ENCODE measurements at places on chromosomes 3 and 15.

DNA sequence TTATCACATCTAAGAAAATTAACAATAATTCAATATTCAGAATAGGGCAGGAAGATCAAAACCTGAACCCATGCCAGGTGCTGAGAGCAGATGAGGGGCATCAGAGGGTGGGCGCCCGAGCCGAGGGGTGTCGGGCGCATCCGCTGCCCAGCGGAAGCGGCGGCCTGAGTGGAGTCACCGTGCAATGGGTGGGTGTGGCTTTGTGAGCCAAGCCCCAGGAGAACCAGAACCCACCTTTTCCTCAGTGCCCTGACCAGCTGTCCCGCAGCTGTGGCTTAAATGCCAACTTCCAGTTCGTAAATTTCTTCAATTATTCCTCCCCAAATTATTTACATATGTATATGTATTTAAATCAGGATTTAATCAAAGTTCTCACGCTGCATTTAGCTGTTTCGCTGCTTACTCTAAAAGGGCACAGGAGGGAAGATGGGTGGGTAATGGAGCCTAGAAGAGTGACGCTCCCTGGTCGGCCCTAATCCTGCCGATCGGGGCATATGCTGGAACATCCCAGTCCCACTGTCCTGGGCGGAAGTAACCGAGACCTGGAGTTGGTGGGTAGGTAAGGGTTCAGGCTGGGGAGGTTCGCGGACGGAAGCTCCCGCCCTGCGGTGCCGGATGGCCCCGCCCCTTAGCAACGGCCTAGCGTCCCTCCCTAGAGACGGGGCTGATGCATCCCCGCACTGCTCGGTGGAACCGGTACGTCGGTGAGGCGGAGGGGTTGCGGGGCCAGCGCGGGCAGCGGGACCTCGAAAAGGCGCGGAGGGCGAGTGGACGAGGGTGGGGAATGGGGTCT is 1.3 kb downstream of the DNAH1 start:
- DNase-seq, result peak; percentile 65

DNA sequence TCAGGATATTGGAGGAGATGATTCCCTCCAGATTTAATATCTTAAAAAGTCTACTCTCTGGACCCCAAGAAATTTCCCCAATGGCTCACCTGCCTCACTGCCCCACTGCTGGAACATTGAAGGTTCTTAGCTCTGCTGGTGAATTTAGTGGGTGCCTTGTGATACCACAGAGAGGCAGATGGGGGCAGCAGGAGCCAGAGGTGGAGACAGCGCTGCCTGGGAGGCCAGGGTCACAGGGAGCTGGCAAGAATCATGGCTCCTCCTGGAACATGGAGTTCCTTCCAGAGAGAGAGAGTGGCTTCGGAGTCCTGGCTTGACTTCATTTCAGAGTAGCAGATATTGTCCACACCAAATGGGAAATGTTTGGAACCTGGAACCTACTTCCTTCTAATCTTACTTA is 263.5 kb upstream of the CFAP20DC start:
- peak; percentile 37 for DNase-seq

GRCh38 chr15:93020976-93021772 is 67.8 kb downstream of the RGMA start:
- no peak for DNase-seq

GRCh38 chr15:90232196-90232595 is 1.5 kb downstream of the CIB1 start:
- DNase-seq, result no peak

DNA sequence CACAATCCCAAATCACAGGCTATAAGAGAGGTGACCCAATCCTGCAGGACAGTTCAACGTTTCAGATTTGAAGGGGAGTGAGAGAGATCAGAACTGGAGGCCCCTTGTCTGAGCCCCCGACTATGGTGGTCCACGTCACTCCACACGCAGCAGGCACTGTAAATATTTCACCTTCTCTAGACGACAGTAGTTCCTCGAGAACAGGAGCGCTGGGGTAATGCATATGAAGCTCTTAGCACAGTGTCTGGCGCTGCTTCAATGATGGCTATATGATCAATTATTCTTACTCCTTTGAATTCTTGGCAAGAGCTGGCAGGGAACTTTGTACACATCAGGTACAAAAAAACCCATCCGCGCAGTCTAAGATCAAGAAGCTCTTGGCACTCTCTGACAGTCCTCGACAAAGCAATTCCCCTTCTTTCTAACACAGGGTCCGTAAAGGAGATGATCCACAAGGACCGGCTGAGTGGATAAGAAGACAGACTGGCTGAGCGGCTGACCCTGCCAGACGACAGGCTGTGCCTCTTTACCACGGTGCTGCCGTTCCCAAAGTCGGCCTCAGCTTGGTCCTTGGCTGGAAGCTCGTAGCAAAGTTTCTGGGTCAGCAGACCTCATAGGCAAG is 522 bp upstream of the NRROS start:
- DNase-seq, result no peak

DNA sequence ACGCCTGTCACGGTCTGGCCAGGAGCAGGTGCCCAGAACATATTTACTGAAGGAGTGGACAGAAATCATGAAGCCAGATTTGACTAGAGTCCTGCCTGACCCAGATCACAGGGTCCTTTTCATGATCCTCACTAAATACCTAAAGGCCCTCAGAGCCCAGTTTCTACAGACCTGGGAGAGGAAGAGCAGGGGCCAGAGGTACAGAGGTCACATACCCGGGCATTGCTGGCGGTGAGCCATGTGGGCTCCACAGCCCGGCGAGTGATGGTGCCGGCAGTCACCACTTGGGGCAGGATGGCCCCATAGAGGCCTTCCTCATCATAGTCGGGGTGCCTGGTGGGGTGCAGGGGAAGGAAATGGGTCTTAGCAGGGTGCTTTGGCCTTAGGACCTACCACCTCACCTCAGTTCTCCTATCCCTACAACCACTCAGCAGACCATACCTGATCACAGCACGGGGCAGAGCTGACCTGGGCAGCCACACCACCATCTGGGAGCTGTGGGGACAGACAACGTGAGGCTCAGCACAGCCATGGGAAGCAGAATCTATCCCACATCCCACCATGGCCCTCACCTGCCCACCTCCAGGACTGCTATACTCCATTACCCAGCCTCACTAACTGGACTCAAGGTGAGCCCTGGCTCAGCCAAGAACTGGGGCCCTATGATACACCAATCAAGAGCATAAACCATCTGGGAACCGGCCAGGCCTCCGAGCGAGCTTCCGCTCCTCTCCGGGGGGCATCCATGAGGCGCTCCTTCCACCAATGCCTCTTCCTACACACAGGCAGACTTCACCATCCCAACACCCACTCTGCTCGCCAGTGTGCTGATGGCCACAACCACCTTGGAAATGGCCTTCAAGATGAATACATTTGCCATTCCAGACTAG is 12.9 kb downstream of the POLG start:
- DNase-seq, result no peak

- no peak for DNase-seq
Measured at GRCh38 chr3:88618021-88618645, 468.4 kb downstream of the C3orf38 start.

DNA sequence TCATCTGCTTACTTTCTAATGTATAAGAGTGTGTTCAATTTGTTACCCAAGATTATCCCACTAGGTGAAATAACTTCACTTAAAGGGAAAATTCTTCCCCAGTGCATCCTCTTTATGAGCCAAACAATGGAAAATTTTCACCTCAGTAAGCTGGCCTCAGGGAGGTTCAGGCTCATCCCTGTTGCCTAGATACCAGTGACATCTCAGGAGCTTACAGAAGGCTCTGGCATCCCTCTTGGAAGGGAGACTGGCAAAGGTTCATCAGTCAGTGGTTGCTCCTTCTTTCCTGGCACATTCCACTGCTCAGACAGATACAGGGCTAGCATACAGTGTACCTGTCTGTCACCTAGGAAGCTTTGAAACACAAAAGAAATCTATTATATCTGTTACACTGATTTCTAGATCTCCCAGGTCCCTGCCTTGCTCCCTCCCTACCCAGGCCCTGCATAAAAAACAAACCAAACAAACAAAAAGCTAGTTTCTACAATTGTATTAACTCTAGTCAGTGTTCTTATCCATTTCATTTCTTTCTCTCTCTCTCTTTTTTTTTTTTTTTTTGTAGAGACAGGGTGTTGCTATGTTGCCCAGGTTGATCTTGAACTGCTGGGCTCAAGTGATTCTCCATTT is 1.7 kb downstream of the IP6K2 start:
- DNase-seq, result no peak

DNA sequence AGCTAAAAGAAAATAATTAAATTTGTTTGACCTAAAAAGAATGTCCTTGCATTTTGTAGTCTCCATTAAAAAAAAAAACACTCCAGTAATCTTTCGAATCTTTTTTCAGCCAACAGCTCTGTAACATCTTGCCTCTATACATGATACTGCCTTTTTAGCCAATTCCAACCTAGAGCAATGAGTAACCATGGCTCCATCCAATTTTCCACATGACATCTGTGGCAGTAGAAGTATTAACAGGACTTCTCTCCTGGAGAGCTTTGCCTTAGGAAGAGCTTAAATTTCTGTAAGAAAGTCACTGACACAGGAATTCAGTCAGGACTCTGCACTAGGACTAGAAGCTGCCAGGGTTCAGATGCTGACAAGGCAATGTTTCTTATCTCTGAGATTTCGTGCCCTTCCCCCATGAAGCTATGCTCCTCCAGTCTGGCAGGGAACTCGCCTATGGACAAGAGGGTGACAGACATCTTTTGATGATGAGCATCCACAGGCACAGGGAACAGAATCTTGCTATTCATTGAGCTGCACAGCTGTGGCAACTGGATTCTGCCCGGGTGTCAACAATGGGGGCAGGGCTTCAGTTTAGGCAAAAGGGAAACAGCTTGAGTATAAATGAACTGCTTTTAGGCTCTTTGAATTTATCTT is 81.8 kb downstream of the ALCAM start:
- no peak for DNase-seq

DNA sequence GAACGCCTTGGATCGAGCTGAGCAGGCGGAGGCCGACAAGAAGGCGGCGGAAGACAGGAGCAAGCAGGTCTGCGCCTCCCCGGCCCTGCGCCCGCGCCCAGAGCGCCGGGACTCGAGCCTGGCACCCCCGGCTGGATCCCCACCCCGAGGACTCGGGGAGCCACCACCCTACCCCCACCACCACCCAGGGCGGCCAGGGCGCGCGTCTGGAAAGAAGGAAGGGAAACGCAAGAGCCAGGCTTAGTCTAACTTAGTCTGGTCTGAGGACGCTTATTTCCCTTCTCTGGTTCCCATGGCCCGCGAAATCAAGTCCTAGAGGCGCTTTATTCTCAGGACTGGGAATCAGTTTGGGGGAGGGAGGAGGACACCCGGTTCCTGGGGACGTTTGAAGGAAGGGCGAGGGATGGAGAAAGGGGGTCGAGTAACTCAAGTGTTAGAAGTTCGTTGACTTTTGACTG is 359 bp downstream of the TPM1 start:
- no peak for DNase-seq

- DNase-seq, result no peak
Measured at GRCh38 chr15:68430471-68431036, 1.4 kb downstream of the ITGA11 start.

DNA sequence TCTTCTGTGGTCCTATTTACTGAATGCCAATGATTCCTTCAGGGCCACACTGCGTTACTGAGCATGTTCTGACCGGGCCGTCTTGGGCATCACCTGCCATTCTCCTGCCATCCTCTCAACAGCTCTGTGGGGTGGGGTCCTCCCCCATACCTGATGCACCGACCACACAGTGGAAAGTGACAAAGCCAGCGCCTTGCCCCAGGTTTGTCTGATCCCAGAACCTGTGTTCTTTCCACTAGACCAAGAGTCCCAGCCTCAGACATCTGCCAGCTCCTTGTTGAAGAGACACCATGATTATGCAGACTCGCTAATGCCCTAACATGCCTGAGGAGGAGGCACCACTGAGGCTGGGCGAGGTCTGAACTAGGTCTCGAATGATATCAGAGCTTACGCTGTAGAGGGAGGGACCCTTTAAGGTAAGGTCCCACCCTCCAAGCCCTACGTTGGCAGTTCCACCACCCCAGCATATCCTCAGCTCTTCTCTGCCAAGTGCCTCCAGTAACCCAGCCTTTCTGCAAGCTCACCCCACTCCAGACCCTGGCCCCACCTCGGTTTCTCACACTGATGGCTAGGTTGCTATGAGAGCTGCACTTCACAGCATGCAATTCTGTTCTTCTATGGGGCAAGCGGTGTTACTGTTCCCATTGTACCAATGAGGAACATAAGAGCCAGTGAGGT is 29.8 kb upstream of the PLXNA1 start:
- no peak for DNase-seq

DNA sequence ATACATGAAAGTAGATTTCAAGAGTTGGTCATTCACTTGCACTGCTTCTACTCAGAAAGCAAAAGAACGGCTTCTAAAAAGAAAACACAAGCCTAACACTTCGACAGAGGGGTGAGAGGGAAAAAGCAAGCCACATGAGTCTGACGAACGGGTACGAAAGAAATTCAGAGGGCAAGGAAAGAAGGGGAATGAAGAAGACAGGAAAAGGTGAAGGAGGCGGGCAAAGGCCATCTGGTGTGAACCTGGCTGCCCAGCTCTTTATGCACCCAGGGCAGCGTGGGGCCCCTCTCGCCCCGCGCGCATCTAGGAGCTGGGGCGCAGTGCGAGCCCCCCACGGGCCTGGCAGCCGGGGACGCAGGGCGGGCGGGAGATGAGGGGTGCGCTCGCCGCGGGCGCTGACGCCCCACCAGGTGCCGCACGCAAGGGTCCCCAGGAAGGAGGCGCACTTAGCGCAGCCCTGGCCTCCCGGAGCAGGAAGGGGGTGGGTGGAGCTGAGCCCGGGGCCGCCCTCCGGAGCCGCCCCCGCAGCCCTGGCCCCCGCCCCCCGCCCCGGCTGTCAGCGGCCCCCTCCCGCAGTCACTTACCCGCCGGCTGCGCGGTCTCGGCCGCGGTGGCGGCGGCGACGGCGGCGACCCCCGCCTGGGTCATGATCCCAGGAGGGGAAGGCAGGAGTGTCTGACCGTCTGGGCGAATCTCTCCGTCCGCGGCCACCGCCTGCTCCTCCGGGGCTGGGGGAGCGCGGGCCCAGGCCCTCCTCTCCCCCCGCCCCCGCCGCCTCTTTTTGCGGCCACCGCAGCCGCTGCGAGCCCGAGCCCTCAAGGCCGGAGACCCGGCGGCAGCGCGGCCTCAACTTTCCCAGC is at the start of gene USF3:
Gene USF3 (minus strand): TSS at position 857 of the 860 bp plus-strand sequence. CDS start 21,764 bp downstream, outside the sequence.
- peak; percentile 76 for DNase-seq

DNA sequence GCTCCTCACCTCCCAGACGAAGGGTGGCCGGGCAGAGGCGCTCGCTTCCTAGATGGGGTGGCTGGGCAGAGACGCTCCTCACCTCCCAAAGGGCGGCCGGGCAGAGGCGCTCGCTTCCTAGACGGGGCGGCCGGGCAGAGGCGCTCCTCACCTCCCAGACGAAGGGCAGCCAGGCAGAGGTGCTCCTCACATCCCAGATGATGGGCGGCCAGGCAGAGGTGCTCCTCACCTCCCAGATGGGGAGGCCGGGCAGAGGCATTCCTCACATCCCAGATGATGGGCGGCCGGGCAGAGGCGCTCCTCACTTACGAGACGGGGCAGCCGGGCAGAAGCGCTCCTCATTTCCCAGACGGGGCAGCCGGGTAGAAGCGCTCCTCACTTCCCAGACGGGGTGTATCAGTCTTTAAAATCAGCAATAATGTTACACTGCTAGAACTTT is 19.4 kb upstream of the CCNL1 start:
- no peak for DNase-seq

All from stimulated activated CD4-positive, alpha-beta T cell treated with anti-CD3 and anti-CD28 coated beads, Interleukin-12 subunit alpha, Interleukin-12 subunit beta, amount 100 ng/mL, for 4 hours (primary cell).